A549 treated with Hydrocortisone at 1 μM for 4 hours (cell line): ENCODE measurements at places on chromosomes 1 and 21. TPM values are rescaled to one million over a fixed set of nuclear protein-coding genes. Genes with fewer than 3 reads are reported as not detected.

Gene NTNG1
- not detected in 5 replicates for total RNA-seq

Gene NTMT2
- total RNA-seq: not detected in 5 replicates

Gene CEP85
- total RNA-seq: 11.1 to 13.8 TPM (median 12.3 TPM) in 5 replicates

Gene OR2AK2
- not detected in 5 replicates for total RNA-seq

Gene LCE2C
- total RNA-seq: not detected in 5 replicates

Gene VCAM1
- total RNA-seq: 0.02 to 0.06 TPM (median 0.05 TPM) in 4 of 5 replicates, not detected in the other

Gene KLF17
- total RNA-seq: 0.32 to 0.76 TPM (median 0.47 TPM) in 5 replicates

Gene CADM3
- 0.02 to 0.15 TPM (median 0.08 TPM) in 5 replicates for total RNA-seq

Gene TNNT2
- 0.24 to 0.38 TPM (median 0.36 TPM) in 3 of 5 replicates, not detected in the others for total RNA-seq

Gene C1orf50
- 3.1 to 4.6 TPM (median 4.2 TPM) in 5 replicates for total RNA-seq

Gene SH3BGR
- total RNA-seq: 0.27 to 2.3 TPM (median 0.79 TPM) in 5 replicates

Gene MRPL24
- 166 to 208 TPM (median 194 TPM) in 5 replicates for total RNA-seq

Gene CLIC6
- 0.03 to 0.10 TPM (median 0.08 TPM) in 5 replicates for total RNA-seq

Gene EXO5
- total RNA-seq: 3.2 to 4.7 TPM (median 4.0 TPM) in 5 replicates

Gene FMO5
- 0.35 to 0.64 TPM (median 0.39 TPM) in 5 replicates for total RNA-seq

Gene GBP7
- total RNA-seq: not detected in 5 replicates
